NCI-H1048 (cell line): ENCODE measurements at places on chromosomes 13 and 19.

DNA sequence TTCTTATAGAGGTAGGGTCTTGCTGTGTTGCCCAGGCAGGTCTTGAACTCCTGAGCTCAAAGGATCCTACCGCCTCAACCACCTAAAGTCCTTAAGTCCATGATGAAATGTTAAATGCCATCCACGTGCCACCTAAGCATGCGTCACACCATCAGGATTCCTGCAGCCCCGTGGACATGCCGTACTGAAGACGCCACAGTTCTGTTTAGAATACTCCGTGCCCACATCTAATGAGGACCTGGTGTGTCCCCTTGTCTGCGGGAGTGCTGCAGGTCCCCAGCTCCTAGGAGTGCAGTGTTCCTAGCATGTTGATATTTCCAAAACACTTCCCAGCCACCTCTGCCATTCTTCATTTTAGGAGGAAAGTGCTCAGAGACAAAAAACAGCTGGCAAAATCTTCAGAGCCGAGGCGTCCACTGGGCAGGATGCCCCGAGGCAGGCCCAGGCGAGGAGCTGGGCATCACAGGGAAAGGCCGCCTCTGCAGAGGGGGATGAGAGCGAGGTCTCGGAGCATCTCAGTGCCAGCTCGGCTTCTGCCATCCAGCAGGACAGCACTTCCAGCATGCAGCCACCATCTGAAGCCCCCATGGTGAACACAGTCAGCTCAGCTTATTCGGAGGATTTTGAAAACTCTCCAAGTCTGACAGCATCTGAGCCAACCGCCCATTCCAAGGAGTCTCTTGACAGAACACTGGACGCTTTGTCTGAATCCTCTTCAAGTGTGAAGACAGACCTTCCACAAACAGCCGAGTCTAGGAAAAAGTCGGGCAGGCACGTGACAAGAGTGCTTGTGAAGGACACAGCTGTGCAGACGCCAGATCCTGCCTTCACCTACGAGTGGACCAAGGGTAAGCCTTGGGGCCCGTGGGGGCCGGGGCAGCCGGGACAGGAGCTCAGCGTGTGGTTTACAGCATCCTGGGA lies 13.2 kb downstream of the C19orf44 start:
- no peak for DNase-seq

- DNase-seq: no peak
These were observed 149.8 kb downstream of the DLEU7 start for GRCh38 chr13:50693727-50694126.

DNA sequence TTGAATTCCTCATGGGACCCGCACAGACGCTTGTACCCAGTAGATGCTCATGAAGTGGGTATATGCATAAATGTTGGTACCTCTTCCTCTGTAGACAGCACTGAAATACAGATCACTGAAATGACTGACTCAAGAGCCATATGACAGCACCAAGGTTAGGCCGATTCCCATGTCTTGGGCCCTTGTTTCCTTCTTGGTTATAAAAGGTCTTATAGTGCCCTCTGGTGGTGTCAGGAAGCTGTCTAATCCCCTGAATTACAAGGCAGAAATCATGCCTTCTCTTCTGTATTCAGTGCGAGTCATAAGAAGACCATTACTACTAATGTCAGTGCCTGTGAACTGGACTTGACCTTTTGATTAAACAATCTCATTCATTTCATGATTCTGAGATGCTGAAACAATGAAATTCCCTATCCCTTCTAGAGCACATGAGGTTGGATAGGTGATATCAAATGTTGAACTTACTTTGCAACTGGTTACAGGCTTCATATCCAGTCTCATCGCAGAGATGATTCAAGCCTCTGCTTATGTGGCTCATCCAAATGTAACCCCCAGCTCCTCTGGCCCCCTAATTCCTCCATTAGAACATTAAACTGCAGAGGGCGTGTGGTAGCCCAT lies 59.7 kb downstream of the SPATA13 start:
- peak; percentile 51 for DNase-seq

DNA sequence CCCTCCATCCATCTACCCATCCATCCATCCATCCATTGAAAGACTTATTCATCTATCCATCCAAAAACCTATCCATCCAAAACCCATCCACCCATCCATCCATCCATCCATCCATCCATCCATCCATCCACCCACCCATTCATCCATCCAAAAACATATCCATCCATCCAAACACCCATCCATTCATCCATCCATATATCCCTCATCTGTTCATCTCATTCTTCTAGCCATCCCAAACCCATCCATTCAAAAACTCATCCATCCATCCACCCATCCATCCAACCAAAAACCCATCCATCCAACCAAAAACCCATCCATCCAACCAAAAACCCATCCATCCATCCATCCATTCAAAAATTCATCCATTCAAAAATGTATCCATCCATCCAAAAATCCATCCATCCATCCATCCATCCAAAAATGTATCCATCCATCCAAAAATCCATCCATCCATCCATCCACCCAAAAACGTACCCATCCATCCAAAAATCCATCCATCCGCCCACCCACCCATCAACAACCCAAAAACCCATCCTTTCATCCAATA lies 56.5 kb downstream of the TSHZ3 start:
- no peak for DNase-seq

GRCh38 chr13:100175078-100175802 lies 86.3 kb downstream of the PCCA start:
- no peak for DNase-seq

DNA sequence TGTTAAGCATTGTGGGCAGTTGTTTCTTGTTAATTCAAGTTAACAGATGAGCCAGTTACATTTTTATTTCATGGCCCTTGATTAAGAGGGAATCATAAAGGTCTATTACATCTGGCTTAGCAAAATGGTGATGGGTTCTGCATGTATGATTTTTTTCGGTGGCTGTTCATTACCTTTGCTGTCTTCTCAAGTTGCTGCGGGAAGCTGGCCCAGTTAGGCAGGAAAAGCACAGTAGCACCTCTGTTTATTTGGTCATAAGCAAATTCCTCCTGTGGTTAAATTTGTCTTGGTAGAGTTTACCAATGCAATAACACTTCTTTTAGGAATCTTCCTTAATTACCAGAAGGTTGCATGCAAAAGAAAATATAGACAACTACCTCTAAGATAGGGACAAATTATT lies 104.5 kb downstream of the FRY start:
- DNase-seq: no peak

DNA sequence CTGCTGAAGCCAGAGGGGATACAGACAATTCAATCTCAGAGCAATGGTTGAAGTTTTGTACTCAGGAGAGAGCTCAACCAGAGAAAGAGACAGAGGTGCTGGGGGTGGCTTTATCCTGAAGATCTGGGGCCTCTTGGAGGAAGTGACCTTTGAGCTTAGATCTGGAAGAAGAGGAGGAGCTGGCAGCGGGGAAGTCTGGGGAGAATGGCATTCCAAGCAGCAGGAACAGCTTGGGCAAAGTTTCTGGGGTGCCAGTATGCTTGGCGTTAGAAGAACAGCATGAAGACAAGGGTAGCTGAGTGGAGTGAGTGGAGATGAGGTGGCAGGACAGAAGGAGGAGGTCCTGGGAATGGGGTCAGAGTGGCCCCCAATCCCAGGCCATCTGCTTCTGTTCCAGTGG lies 11.3 kb downstream of the MAST3 start:
- DNase-seq: no peak

GRCh38 chr13:44045180-44045562 lies 165.5 kb downstream of the LACC1 start:
- DNase-seq: no peak

DNA sequence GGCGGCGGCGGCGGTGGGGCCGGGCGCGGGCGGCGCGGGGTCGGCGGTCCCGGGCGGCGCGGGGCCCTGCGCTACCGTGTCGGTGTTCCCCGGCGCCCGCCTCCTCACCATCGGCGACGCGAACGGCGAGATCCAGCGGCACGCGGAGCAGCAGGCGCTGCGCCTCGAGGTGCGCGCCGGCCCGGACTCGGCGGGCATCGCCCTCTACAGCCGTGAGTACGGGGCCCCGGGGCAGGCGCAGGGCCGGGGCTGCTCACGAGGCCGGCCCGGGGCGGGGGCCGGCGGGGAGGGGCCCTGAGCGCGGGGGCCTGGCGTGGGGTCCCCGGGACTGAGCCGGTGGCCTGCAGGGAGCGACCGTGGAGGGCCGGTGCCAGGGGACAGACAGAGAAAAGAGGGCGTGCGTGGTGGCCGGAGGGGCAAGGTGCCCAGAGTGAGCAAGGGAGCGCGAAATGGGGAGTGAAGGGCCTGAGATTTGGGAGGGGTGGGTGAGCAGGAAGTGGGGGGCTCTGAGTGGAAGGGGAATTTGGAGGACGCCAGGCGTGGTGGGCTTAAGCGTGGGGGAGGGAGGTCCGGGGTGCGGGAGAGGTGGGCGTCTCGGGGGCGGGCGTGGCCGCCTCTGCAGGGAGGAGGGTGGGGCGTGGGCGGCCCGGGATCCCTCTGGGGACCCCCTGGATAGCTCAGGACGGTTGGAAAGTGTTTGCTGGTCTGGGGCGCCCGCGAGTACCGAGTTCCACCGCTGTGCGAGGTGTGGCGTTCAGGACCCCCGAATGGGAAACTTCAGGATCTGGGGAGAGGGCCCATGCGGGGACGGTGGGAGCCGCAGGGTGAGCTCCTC lies 575 bp downstream of the CARM1 start:
- no peak for DNase-seq

- DNase-seq: no peak
These were observed at the start of gene ADAMTSL5 for GRCh38 chr19:1512671-1513498. ADAMTSL5 (minus strand) TSS chr19:1513019; CDS start chr19:1510943, 2,076 bp downstream.

GRCh38 chr13:75170311-75170710 lies 311.7 kb downstream of the TBC1D4 start:
- DNase-seq: no peak

DNA sequence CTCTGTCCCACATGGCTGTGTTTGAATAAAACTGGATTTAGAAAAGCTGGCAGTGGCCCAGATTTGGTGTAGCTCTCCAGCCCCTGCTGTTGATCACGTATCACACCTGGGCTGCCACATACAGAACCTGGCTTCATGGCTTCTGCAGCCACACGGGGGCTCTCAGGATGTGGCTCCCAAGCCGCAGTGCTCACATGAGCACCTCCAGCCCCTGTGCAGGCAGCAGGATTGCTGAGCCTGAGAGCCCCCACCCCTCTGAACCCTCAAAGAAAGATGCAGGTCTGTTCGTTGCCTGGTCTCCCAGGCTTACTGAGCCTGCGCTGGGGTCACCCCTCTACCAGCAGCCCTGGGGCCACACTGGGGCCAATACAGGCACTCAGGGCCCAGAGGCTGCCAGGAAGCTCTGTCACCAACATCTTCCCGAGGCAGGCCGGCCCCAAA lies 2.7 kb downstream of the PLEKHF1 start:
- no peak for DNase-seq

GRCh38 chr13:48505597-48506091 lies 27.2 kb downstream of the RCBTB2 start:
- no peak for DNase-seq

DNA sequence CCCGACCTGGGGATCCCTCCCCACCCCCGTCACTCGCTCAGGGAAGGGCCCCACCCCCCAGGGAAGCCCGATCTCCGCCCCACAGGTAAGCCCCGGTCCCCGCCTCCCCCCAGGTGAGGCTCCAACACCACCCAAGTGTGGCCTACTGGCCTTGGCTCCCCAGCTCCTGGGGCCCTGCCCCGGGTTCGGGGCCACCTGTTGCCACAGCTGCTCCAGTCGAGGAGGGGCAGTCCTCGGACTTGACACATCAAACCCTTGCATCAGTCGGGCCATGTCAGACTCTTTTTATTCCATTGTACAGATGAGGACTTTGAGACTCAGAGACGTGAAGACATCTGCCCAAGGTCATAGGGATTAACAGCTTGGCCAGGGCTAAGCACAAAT lies 512 bp downstream of the CC2D1A start:
- DNase-seq: no peak

DNA sequence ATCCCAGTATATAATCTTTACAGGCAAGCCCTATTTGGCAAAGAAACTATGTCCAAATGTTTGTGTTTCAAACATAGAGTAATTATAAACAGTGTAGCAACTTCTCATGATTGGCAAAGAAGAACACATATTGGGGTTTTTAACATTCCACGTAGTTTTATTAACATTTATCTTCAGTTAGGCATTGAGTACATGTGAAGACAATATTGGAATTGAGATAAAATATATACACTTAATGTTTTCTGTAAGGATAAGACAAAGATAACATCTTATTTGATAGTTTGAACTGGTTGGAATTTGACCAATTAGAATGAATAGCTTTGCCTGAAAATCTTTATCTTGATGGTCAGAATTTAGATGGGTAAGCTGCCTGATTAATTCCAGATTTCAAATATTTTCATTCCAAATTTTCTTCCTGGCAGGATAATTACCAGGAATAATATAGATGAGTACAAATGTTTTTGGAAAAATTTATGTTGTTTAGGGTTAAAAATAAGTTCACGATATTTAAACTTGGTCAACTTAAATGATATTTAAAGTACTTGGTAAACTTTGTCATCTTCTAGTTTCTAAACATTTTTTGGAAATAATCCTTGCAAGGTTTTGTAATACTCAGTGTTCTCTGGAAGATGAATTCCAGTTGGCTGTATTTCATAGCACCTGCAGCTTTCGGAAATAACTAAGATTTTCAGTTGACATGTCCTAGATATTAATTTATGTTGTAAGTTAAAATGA lies 536.5 kb upstream of the SPRY2 start:
- DNase-seq: no peak

- no peak for DNase-seq
These were observed 87.6 kb upstream of the DOCK9 start for GRCh38 chr13:99065235-99066015.

GRCh38 chr19:52724701-52725514 lies 9.9 kb downstream of the ZNF611 start:
- no peak for DNase-seq

GRCh38 chr19:14614099-14614412 lies 31.2 kb downstream of the CLEC17A start:
- DNase-seq: no peak

DNA sequence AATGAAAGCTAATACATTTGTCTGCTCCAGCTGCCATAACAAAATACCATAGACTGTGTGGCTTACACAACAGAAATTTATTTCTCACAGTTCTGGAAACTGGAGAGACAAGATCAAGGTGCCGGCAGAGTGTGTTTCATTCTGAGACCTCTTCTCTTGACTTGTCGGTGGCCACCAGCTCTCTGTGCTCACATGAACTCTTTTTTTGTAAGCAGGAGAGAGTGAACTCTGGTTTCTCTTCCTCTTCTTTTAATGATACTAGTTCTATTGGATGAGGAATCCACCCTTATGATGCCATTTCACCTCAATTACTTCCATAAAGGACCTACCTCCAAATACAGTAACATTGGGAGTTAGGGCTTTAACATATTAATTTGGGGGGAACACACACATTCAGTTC lies 11.7 kb downstream of the KCTD12 start:
- DNase-seq: no peak

- DNase-seq: no peak
These were observed 405.0 kb downstream of the COG6 start for GRCh38 chr13:40060296-40061007.

DNA sequence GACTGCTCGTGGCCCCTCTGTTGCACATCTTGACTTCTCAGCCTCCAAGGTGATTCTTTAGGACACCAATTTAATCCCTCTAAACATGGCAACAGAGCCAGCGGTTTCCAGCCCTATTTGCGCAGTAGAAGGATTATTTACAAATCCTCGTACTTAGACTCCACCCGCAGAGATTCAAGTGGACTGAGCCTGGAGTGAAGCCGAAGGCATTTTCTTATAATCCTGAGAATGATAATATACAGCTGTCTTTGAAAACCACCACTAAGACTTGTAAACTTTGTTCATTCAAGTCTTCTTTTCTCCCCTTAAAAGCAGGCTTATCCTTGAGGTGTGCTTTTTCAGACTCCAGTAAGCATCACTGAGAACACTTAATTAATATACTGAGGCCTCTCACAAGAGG lies 4.8 kb upstream of the DPRX start:
- DNase-seq: no peak
